ENCODE measurements at places on chromosomes 1 and 21.

GRCh38 chr1:40840526-40841323, 21.4 kb downstream of the CITED4 start:
- DNase-seq = no peak

DNA sequence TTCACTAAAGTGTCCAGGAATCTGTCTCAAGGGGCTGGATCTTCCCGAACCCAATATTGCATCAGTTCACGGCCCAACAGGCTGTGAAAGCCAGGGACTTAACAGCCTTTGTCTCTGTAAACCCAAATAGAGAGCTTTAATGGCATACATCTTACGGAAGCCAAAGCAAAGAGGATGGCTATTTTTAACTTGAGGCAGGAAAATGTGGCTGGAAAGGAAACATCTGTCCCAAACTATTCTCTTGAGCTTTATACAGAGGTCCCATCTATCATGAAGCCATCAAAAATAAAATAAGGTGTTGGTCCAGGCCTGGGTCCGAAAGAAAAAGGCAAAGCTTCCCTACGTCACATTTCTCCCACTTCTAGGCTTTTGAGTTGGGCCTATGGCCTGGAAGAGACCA, 7.7 kb upstream of the CD34 start:
- DNase-seq = no peak

GRCh38 chr1:119829625-119830024, 18.4 kb upstream of the REG4 start:
- no peak for DNase-seq

DNA sequence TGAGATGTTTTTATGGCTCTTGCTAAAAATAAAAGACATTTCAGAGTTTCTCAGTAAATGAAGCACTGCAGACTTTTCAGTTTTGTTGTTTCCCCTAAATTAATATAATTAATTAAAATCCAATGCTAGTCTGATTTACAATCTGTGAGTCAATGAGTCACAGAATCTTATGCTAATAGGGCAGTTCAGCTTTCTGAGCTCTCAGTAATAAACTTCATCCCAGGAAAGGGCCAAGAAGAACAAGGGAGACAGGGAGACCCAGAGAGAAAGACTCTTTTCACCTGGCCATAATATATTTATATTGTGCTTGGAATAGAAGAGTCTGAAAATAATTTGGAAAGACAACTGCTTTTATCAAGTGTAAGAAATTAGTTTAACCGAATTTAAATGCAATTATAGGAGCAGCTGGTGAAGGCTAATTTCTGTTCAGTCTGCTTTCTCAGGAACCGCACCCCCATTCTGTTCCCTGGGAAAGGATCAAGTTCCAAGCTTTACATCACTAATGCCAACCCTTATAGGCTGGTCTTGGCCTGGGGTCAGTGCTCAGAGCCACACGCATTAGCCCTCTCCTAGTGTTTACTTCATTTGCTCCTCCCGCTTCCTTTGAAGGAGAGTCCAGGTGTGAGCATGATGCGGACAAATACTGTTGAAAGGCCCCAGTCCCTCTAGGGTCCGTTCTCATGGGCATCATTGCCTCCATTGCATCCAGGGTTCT, 145.6 kb downstream of the ZBTB18 start:
- DNase-seq = no peak

DNA sequence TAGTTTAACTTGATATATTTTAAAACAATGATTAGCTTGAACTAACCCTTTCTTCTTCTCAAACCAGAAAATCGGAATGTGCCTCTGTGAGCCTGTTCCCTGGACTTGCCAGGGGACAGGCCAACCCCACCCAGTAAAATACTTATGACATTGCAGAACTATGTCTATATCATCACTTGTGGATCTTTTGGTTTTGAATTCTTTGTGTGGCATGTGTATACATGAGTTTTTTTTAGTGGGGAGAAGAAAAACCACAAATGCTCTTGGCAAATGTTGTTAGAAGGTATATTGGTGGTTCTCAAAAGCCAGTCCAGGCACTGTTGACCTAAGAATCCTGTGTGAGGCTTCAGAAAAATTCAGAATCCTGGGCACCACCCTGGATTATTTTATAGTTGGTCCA, 347.4 kb downstream of the SIPA1L2 start:
- no peak for DNase-seq

- no peak for DNase-seq
Measured at GRCh38 chr1:165484532-165484931, 39.6 kb upstream of the RXRG start.

DNA sequence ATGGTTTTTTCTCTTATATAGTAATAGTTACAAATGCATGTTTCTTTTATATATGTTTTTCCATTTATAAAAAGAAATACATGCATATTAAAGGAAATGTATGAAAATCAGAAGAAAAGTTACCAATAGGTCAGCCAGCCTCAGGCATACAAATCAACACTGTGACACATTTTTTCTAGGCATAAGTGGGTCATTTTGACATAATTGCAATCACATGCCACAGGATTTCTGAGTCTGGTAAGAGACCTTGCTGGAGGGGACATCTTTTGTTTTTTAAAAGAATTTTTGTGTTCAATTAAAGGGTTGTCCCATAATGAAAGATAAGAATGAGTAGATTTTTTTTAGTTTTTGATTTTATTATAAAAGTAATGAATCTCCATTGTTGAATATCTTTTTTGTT, 473.1 kb downstream of the PCP4 start:
- no peak for DNase-seq

DNA sequence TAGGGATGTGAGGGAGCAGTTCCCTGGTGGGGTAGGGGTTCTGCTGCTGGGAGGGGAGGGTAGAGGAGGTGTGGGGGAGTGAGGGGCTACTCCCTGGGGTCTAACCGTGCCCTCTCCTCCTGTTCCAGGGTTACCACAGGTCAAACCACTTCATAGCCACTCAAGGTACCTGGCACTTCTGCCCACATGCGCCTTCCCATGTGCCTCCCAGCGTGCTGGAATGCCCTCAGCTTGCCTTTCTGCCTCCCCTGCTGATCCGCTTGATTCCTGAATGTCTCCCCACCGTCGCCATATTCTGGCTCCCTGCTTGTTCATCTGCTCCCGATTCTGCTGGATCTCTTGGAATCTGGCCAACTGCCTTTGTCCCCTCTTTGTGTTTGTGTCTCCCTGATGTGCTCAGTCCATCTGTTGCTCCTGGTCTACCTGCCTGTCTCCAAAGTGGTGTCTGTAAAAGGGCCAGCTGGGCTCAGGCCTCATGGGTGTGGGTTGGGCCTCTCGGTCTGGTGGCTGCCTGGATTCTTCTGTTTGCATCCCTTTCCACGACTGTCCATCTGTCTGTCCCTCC, 74.4 kb downstream of the PTPRU start:
- DNase-seq = no peak

DNA sequence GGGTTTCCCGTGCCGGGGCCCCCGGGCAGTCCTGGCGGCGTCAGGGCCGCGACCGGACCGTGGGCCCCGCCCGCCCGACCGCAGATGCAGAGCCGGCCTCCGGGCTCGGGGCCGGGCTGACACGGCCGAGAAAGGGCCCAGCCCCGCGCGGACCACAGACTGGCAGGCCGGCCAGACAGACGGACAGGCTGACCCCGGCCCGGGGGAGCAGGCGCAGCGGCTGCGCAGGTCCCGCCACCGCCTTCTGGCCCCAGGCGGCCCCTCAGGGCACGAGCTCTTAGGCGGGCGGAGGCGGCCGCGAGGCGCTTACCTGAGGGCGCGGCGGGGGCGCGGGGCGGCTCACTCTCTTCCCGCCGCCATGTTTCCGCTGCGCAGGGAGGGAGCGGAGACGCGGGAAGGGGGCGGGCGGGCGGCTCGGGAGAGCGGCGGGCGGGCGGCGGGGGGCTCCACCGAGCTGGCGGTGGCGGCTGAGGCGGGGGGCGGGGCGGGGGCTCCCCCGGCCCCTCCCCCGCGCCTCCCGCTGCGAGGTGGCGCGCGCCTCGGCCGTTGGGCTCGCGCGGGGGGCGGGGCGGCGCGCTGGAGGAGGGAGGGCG, at the start of gene SCMH1:
Gene SCMH1 (minus strand): TSS at position 558 of the 593 bp plus-strand sequence. CDS start 56,173 bp downstream, outside the sequence.
- DNase-seq = peak; percentile 77

Measured in right forelimb (tissue), 1 donor.